ENCODE measurements at places on chromosomes 6 and 20.

GRCh38 chr6:43896329-43897255, 126.6 kb downstream of the VEGFA start:
- DNase-seq = no peak

GRCh38 chr6:157579467-157580031, 198.6 kb downstream of the ZDHHC14 start:
- DNase-seq = no peak

DNA sequence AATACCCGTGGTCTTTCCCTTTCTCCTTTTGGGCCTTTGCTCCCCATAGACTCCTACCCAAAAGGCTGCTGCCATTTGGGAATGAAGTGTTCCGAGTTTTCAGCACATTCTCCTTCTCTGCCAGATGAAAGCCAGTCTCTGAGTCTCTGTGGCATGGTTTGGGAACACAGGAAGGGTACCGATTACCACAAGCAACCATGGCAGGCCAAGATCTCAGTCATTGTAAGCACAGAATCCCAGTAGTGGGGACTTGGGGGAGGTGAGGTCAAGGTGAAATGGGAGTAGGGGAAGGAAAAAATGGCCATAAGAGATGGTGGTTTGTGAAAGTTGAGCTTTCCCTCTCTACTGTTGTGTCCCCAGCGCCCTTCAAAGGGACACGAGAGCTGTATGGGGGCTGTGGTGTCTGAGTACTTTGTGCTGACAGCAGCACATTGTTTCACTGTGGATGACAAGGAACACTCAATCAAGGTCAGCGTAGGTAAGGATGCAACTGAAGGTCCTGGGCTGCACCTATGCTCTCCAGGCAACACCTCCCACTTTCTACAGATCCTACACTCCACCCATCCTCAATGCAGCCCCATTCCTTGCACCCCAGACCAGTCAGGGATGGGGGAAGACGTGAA, 4.1 kb downstream of the CFB start:
- no peak for DNase-seq

- DNase-seq = no peak
These were observed 706.5 kb upstream of the MAN1A1 start for GRCh38 chr6:120056085-120056484.

DNA sequence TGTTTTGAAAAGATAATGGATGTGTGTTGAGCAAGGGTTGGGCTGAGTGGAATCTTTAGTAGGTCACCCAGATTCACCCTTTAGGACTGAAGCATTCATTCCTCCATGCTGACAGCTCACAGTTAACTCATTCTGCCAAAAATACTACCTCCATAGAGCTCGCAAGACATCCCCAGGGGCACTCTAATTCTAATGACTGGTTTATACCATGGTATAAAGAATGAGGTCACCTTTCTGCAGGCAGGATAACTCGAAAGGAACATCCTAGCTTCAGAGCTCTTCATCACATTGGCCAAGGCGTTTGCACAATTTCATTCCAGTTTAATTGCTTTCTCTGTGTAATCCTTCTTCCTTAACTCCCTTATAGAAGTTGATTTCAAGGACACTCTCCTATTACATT, 1257.2 kb upstream of the EYS start:
- DNase-seq = no peak

- no peak for DNase-seq
These were observed 97.8 kb upstream of the OGFRL1 start for GRCh38 chr6:71190809-71191208.

Data from NCI-H1436 treated with DMSO at 0.1 percent for 48 hours (cell line).